ENCODE measurements at places on chromosomes 16 and 17.
A peak's percentile ranks its signal among the peaks of the same experiment; 100 is the strongest.

DNA sequence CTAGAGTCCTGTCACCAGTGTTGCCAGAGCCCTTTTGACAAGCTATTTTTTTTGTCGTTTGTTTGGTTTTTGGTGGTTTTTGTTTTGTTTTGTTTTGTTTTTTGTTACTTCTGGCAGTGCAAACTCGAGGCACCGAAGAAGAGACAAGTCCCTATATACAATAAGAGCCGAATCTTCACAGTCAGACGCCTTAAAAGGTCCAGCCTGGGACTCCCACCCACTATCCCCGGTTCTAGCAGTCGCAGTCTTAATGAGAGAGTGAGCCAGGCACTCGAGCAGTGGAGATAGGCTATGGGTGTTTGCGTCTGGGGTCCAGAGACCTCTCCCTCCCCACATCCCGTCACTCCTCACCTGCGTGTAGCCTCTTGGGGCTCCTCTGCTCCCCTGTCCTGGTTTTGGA, 1.9 kb downstream of the OR1F1 start:
- DNase-seq = no peak

- no peak for DNase-seq
Measured at GRCh38 chr16:67563708-67564468, 1.6 kb downstream of the CTCF start.

GRCh38 chr17:63423251-63423950, 22.7 kb downstream of the CYB561 start:
- no peak for DNase-seq

DNA sequence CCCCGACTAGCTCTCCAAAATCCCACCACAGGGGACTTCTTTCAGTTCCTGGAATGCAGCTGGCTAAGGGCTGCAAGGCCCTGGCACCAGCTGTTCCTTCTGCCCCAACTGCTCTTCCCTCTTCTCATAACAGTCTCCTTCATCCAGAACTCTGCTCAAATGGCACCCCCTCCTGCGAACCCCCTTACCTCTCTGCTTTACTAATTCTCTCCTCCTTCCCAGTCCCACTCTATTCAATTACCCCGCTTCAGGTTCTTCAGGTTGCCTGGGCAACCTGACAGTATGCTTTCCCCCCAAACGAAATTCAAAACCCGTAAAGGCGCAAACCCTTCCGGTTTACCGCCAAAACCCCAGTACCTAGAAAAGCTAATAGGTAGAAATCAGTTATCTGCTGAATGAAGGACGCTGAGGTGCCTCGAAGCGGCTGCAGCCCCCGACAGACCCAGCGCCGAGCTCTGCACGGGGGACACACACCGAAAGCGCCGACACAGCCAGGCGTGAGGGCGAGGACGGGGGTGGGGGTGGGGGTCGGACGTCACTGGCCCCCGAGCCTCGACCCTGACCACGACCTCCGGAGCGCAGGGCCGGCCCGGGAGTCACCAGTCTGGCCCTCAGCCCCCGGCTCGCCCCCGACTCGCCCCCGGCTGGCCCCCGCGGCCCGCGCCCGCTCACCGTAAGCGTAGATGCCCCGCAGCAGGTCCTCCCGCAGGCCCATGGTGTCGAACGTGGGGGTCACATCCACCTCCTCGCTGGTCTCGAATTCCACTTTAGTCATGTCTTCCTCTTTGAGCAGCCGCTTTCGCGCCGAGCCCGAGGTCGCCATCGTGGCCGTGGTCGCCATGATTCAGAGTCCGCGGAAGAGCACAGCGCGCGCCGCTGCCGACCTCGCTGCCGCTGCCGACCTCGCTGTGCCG, 550 bp downstream of the EIF4A3 start:
- DNase-seq = peak; percentile 61

DNA sequence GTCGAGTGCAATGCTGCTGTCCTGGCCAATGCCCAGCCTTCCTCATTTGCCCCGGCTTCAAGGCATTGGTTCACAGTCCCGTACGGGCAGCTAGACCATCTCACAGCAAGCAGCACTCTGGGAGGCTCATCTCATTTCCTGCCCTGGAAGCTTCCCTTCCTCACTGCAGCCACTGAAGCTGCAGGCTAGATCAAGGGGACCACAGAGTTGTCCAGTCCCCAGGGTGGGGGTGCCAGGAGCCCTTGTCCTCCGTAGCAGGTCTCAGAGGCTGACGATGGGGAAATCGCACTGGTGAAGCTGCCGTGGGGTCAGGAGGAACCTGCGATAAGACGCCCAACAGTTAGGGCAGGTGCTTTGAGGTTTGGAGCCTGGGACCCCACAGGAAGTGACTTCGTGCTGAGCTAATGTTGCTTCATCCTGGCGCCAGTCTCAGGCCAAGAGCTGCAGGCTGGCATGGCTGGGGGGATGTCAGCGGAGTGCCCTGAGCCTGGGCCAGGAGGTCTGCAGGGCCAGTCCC, at the start of gene SPNS3:
Gene SPNS3, plus strand, starts transcription at position 426 of the 517 bp plus-strand sequence. Its CDS starts 28 bp downstream, at position 454.
- DNase-seq = peak; percentile 38

DNA sequence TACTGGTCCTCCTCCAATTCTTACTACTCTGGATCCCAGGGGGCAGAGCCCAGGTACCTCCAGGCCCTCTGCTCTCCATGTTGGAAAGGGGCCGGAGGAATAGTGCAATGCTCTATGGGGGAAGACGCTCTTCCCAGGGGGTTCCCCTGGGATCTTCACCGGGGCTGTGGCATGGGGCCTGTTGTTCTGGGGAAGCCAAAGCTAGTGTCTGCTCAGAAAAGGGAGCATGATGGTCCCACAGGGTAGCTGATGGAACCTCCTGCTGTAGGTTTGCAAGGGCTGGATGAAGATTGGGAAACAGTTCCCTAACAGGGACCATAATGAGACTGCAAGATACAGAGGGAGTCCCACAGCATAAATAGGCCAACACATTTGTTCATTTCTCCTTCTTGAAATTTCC, 114.7 kb downstream of the IRX5 start:
- no peak for DNase-seq

DNA sequence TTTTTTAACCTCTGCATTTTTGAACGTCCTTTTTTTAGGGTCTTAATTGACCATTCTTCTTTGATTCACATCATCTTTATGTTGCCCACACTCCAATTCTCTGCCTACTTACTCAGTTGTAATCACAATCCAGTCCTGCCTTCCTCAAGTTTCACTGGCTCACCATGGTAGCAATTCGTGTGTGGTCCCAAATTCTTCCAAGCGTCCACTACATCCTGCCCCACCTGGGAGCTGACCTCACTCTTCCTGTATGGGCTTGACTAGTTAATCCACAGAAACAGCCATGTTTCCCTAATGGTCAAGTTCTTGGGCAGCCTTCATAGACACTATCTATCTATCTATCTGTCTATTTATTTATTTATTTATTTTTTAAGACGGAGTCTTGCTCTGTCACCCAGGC, 7.1 kb downstream of the TLCD2 start:
- DNase-seq = no peak

DNA sequence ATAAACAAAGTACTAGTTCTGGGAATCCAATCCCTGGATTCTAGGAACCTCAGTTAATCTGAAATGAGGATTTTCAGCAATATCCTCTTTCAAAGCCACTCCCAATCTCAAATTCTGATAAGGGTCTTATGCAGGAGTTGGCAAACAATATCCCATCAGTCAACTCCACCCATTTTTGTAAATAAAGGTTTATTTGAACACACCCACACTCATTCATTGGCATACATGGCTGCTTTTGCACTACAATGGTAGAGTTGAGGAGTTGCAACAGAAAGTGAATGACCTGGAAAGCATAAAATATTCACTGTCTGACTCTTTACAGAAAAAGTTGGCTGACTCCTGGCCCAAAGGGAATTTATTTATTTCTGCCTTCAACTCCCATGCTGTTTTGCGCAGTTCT, 157.7 kb upstream of the CDH11 start:
- DNase-seq = no peak

- peak; percentile 63 for DNase-seq
Measured at GRCh38 chr16:19410435-19411171, 7.1 kb upstream of the TMC5 start.

GRCh38 chr16:46743232-46743719, 4.9 kb downstream of the MYLK3 start:
- DNase-seq = peak; percentile 74

- no peak for DNase-seq
Measured at GRCh38 chr17:39965017-39965699, 2.4 kb downstream of the GSDMA start.

DNA sequence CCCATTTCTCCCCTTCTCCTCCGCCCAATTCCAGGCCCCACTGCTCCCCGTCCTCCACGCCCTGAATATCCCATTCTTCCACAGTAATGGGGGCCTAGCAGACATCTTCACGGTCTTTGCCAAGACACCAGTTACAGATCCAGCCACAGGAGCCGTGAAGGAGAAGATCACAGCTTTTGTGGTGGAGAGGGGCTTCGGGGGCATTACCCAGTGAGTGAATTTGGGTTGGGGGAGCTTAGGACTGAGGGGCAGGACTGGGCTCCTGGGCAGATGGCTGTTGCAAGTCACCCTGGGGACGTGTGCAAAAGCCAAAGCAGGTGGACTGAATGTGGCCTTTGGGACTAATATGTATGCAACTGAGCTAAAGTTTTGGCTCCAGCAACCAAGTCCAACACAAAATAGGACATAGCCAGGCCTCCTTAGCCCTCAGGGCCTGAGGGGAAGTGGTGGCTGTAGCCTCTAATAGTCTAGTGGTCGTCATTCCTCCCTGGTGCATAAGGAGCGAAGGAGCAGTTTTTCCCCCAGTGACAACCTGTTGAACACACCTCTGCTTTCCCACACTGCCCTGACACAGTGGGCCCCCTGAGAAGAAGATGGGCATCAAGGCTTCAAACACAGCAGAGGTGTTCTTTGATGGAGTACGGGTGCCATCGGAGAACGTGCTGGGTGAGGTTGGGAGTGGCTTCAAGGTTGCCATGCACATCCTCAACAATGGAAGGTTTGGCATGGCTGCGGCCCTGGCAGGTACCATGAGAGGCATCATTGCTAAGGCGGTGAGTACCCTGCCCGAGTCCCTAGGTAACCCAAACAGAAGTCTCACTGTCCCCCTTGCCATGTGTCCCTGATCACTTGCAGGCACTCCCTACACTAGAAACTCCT, 2.6 kb downstream of the ACADVL start:
- DNase-seq = no peak

- no peak for DNase-seq
Measured at GRCh38 chr17:4724650-4725049, 6.6 kb upstream of the MED11 start.

DNA sequence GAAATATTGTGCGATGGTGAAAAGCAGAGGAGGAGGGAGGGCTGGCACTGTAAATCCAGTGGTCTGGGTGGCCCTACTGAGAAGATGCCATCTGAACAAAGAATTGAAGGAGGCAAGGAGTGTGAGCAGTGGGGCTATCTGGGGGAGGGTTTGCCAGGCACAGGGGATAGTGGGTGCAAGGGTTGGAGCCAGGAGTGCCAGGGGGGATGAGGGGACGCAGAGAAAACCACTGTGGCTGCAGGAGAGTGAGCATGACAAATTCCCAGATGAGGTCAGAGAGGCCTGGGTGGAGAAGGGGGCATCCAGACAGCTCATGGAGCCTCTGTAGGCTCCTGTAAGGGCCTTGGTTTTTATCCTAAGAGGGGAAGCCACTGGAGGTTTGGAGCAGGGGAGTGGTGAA, 4.8 kb downstream of the XYLT2 start:
- DNase-seq = no peak

DNA sequence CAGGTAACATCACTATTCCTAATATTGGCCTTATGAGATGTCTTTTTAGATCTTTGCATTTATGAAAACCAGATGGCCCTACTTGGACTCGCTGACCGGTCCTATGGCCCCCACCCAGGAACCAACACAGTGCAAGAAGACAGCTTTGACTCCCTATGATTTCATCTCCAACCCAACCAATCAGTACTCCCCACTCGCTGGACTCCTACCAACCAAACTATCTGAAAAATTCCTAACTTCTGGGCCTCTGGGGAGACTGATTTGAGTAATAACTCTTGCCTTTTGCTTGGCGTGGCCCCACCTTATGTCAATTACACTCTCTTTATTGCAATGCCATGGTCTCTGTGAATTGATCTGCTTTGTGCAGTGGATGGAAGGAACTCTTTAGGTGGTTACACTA, 828.9 kb downstream of the CDH11 start:
- no peak for DNase-seq

DNA sequence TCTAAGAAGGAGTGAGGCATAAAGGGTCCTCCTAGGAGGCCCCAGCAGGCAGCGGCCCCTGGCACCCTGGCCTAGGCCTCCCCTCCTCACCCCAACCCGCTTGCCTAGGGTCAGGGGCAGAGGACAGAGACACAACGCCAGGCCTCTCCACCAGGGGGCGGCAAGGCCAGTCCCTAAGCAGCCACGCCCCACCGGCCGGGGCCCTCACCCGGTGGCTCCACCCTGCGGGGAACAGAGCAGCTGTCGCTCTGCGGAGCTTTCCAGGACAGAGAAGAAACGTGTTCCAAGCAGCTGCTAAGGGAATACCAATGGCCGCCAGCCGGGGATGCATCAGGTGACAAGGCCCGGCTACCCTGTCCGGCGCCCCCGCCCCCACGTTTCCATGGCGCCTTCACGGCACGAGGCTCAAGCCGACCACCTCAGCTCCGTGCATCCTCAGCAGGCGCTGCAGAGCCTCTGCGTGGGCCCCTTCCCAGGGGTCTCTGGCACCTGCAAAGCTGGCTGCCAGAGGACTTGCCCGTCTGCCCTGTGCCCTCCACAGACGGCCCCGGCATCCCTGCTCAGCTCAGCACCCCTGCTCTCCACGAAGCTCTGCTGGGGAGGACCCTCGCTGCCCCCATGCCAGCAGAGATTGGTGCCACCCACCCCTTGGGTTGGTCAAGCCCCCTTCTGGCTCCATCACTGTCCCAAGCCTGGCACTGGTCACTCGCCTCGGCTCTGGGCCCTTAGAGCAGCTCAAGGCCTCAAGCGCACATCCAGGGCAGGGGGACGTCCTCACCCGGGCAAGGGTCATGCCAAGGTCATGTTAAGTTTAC, 5.6 kb downstream of the ZNF598 start:
- peak; percentile 95 for DNase-seq

- no peak for DNase-seq
Measured at GRCh38 chr16:72952811-72953271, 95.1 kb downstream of the ZFHX3 start.

DNA sequence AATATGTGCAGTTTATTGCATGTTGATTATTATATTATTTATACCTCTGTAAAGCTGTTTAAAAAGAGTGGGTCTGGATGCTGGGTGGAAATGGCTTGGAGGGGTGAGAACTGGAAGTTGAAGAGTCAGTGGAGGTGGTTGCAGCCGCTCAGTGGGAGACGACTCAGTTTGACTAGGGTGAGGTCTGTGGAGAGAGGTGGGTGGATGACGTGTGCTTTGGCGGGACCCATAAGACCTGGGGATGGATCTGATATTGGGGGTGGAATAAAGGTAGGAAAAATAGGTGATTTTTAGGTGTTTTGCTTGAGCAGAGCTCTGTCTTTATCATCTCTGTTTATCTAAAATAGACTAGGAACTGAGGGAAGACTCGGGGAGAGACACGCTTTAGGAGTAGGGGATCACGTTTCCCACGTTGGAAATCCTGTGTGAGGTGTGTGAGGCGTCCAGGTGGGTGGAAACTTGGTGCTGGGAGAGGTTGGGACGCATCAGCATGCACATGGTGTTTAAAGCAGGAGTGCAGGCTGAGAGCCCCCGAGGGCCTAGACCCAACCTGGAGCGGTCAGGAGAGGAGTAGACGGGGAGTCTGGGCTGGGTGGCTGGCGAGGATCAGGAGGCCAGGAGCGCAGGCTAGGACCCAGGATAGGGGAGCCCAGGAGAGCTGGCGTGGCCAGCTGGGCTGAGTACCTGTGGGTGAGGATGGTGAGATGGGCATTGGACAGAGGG, 17.2 kb downstream of the NT5M start:
- DNase-seq = no peak

GRCh38 chr16:2458887-2459646, 842 bp upstream of the TEDC2 start:
- no peak for DNase-seq
